ENCODE measurements at places on chromosomes 1 and 21.

DNA sequence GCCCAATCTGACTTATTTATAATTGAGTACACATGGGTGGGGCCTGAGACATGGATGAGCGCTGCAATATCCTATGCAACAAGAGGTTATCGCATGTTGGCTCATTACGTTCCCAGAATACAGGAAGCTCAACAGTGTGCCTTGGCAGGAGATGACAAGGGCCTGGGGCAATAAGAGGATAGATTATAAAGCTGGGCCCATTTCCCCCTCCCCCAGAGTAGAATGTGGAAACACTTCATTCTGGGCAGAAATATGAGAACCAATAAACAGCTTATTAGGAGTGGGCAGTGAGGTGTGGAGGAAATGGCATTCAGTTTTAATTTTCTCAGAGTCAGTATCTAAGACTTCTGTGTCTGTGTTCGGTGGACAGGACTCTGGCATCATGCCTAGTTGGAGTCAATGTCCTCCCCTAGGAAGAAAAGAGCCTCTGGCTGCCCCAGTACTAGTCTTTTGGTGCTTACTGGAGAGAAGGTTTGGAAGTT is 92.8 kb downstream of the PIK3R3 start:
- DNase-seq: peak; percentile 66

- DNase-seq: peak; percentile 42
Measured at GRCh38 chr1:31775210-31775999, 11.3 kb upstream of the ADGRB2 start.

DNA sequence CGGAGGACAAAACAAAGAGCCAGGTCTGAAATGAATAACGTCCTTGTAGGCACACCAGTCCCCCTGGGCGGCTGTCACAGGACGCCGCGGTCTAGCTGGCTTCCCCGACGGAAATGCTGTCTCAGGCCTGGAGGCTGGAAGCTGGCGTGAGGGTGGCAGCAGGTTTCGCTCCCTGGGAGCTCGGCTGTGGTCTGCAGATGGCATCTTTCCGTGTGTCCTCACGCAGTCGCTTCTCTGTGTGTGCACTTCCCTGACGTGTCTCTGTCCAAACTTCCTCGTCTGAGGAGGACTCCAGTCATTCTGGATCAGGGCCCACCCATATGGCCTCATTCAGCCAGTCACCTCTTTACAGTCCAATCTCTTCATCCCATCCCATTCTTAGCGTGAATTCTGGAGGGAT is 14.2 kb downstream of the TNFRSF14 start:
- no peak for DNase-seq

DNA sequence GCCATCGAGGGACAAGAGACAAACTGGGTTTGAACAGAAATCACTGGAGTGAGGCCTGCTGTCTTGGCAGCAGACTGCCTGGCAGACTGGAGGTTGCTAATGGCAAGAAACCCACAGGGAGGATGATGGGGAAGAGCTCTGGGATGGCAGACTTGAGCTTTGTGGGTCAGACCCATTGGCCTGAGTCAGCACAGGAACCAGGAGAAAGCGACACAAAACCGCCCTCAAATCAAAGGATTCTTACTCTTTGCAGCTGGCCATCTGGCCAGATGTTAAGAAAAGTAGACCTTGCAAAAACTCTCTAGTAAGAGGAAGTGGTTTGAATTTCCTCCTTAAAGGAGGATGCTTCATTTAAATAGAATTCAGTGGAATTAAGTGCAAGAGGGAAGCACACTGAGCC is 195.2 kb upstream of the JUN start:
- peak; percentile 15 for DNase-seq

GRCh38 chr1:236845830-236846229 is 50.7 kb downstream of the MTR start:
- no peak for DNase-seq

- DNase-seq: peak; percentile 25
Measured at GRCh38 chr1:112540226-112540794, 31.5 kb downstream of the WNT2B start.

DNA sequence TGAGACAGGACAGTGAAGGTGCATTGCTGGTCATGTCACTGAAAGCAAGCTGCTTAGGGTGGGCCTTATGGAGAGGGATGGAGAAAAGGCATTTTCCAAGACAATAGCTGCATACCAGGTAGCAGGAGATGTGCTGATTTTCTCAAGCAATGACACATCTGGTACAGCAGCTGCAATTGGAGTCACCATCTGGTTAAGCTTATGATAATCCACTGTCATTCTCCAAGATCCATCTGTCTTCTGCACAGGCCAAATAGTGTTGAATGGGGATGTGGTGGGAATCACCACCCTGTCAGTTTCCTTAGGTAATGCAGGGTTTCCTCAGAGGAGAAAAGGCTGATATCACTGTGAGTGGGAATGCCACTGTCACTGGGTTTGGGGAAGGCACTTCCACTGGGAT is 54.6 kb downstream of the ADSS2 start:
- no peak for DNase-seq

DNA sequence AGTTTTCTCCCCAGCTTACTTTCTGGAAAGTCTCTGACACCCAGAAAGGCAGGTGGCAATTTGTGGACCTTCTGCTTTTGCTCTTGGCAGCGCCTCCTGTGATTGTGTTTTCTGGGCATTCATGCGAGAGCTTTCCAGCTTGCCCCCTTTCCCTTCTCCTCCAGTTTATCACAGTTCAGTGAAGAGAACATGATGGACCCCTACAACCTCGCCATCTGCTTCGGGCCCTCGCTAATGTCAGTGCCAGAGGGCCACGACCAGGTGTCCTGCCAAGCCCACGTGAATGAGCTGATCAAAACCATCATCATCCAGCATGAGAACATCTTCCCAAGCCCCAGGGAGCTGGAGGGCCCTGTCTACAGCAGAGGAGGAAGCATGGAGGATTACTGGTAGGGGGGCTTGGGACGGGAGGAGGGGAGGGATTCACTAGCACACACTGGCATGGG is 24.3 kb upstream of the IKBKE start:
- DNase-seq: no peak

DNA sequence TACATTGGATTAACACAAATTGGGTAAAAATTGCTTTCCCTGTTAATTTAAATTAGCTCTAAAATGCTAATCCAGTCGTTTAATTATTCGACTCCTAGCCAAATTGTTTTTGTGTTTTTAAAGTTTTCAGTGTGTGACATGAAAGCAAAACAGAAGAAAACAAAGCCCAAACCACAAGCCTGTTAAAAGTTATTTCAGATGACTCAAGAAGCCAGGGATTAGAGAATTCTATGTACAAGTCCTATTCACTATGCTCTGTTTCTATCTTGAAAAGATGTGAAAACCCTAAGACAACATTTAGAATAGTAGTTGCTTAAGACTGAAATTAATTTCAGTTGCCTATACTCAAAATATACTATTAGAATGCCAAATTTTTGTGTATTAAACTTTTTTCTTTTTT is 294.8 kb upstream of the ADAMTS5 start:
- DNase-seq: peak; percentile 29

- peak; percentile 81 for DNase-seq
Measured at GRCh38 chr1:192550922-192551534, 24.5 kb upstream of the RGS1 start.

GRCh38 chr1:192998536-192998935 is 60.6 kb downstream of the UCHL5 start:
- DNase-seq: no peak

DNA sequence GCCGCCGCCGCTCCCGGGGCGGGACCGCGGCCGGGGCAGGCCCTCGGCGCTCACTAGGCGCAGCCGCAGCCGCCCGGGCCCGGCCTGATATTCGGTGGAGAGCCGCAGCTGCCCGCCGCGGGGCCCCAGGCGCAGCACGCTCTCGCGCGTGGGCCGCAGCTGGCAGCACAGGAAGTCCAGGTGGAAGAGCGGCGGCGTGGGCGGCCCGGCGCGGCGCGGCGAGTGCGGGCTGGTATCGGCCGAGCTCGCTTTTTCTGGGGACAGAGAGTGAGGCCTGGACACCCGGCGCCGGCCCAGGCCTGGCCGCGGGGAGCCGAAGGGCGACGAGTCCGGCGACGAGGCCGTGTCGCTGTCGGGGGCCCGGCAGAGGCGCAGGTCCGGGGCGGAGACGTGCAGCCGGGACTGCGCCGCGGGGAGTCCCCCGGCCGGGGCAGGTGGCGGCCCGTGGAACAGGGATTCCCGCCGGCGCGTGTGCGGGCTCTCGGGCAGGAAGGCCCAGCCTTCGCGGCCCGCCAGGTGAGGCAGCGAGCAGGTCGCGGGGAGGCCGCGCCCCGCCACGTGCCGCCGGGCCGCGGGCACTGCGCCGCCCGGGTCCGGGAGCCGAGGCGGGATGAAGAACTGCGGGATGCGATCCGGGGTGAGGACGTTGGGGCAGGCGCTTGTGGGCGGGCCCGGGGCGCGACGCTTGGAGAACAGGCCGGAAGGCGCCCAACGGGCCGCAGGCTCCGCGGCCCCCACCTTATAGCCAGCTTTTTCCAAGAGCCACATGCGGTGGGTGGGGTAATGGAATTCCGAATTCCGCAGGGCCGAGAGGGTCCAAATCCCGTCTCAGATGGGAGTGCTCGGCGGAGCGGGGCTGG is 1.2 kb downstream of the C2CD4D start:
- no peak for DNase-seq

DNA sequence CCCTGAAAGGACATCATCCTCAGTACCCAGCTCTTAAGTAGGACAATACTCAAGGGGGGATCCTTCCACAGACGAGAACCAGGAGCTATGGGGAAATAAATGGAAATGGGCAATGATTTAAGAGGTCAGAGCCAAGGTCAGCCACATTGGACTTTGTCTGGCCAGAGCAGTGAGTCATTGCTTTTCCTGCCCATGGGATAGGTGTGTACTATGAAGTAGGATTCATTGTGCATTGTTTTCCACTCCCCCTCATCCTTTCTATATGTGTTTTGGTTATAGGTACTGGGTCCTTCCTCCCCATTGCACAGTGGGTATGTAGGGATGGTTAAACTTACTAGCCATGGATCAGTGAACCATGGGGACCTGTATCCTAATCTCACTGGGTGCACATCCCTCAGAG is 328.9 kb upstream of the USP25 start:
- DNase-seq: peak; percentile 58

GRCh38 chr1:224864006-224864405 is 65.5 kb upstream of the DNAH14 start:
- DNase-seq: peak; percentile 37

GRCh38 chr21:14418920-14419319 is 36.0 kb upstream of the HSPA13 start:
- no peak for DNase-seq

GRCh38 chr1:68448365-68448764 is 1.4 kb downstream of the RPE65 start:
- DNase-seq: no peak

- DNase-seq: peak; percentile 1
Measured at GRCh38 chr1:180778782-180779398, 133.8 kb upstream of the KIAA1614 start.

DNA sequence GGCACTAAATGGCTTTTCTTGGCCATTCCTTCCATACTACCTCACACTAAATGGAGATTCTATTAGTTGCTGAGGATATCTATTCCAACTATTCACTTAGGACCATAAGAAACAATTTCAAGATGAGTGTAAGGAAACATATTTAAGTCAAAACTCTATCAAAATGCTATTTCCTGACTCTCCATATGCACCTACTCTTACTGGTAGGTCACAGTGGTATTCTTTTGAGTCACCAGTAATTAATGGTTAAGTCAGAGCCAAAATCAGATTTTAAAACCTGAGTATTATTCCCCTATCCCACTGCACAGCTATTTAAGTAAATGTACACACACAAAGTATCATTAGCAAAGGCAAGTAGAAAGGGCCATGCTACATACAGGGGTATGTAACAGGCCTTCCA is 50.3 kb downstream of the ARID4B start:
- peak; percentile 16 for DNase-seq

- DNase-seq: peak; percentile 95
Measured at GRCh38 chr1:180151508-180151907, 3.2 kb upstream of the QSOX1 start.

GRCh38 chr1:87284456-87285240 is 44.0 kb upstream of the LMO4 start:
- DNase-seq: no peak

DNA sequence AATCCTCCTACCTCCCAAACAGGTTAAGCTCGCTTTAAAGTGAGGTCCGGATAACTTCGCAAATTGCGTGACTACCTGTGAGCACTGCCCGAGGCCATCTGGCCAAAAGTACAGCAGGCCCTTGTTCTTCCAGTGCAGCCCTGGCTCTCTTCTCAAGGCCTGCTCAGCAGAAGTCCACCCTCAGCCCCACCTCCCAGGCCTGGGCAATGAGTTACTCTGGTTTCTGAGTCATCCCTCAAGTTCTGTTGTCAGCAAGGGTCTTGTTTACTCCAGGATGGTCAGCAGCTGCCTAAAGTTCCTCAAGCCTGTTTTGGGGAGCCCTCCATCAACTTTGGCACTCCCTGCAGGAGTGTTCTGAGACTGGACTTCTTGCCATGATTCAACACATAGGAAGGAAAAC is 101.7 kb downstream of the BCAR3 start:
- DNase-seq: peak; percentile 93

GRCh38 chr1:162003061-162003829 is 20.4 kb downstream of the OLFML2B start:
- peak; percentile 79 for DNase-seq

- DNase-seq: no peak
Measured at GRCh38 chr1:45848714-45849113, 45.3 kb downstream of the MAST2 start.

- no peak for DNase-seq
Measured at GRCh38 chr1:165772739-165773138, 4.1 kb upstream of the TMCO1 start.

DNA sequence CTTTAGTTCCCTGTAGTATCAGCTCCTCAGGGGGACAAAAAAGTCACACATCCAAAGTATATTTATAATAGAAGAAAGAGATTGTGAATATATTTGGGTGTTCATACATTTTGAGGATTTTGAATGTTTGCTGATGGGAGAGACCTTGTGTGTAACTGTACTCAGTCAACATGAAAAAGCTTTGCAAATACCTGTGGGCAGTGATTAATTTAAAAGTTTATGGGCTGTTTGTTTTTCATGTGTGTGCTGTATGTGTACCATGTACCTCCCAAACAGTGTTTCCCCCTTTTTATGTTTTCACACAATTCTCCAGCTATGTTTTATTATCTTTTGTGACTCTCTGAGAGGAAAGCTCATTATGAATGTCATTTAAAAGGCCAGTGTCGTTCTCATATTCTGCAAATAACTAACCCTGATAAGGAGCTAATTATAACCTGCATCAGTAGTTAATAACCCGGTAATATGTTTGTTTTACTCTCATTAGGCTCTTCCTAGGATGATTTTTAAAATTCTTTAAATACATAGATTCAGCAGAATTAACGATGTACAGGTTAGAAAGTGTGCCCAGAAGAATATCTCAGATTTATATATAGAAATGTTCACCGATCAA is 271.5 kb downstream of the NFIA start:
- DNase-seq: no peak

Data from cardiac fibroblast (primary cell).